ENCODE measurements at places on chromosomes 13 and 19.

GRCh38 chr13:39371706-39372105, 231.3 kb downstream of the LHFPL6 start:
- no peak for DNase-seq

DNA sequence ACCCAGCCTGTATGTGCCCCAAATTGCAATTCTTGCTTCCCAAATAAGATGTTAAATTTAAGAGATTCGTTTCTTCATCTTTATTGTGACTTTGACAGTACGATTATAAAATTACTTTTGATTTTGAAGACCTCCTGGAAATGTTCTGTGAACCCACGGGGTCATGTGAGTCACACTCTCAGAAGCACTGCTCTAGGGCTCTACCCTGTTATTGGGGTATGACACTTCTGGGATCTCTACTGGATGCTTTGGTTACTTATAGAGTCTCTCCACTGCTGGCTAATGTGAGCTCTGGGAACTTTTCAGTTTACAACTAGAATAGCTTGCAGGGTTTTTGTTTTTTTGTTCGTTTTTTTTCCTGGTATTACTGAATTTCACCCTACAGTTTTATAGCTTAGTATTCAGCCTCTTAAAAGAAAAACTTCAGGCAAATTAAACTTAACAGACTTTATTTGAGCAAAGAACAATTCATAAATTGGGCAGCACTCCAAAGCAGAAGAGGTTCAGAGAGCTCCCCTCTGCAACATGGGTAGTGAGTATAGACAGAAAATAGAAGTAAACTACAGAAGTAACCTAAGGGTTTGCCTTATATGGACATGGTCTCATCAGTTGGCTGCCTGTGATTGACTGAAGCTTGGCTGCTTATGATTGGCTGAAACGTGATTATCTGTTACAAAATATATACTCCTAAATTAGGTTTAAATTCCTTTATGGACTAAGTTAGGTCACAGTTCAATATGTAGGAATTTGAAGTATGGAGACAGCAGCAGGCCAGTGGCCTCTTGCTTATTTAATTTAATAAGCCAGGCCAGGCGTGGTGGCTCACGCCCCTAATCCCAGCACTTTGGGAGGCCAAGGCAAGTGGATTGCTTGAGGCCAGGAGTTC, 28.5 kb upstream of the PSPC1 start:
- DNase-seq = no peak

DNA sequence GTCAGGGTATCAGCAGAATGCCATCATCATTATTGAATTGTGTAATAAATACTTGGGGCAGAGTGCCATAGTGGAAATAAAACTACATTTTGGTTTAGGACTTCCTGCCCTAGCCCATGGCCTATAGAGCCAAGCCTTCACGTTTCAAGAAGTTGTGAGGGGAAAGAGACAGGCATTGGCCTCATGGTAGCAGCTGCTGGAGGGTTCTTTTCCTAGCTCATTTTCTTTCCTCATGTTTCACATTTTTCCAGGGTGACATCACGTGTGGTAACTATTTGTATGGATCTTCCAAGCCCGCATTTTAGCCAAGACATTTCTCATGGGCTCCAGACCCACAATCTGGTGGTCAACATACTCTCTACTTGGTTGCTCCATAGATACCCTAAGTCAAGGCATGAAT, 80.4 kb downstream of the LRCH1 start:
- DNase-seq = no peak

- DNase-seq = no peak
Measured at GRCh38 chr19:821825-822503, at the start of gene PLPPR3. Gene PLPPR3, minus strand, starts transcription at chr19:821955. Its CDS starts 396 bp downstream, at chr19:821559.

DNA sequence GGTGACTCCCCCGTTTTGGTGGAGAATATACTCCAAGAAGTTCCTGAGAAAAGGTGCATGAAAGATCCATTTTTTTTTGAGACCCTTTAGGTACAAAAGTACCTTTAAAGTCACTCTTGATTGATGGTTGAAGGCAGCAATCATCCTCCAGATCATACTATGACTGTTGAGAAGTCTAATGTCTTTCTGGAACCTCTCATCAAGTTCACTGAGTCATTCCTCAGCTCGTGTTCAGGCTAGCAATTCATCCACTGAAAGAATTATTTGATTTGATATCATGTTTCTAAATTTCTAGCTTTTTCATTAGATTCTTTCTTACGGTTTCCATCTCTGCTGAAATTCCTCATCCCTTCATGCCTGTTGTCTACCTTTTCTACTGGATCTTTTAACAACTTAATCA, 65.1 kb upstream of the GJB6 start:
- DNase-seq = no peak

DNA sequence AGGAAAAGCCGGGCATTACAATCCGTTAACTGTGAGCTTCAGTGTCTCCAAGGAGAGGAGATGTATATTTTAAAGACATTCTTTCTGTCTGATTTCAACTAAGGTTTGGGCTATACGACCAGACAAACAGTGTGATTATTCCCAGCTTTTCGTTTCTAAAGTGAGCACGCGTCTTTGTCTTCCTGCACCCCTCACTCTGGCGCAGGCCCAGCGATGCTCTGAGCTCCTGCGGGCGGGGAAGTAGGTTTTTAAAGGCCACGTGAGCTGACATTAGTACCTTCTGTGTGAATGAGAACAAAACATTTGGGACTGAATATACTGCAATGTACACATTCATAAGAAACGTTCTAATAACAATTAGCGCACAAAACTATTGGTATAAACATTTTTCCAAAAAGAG, 15.3 kb upstream of the RANBP3 start:
- DNase-seq = no peak

DNA sequence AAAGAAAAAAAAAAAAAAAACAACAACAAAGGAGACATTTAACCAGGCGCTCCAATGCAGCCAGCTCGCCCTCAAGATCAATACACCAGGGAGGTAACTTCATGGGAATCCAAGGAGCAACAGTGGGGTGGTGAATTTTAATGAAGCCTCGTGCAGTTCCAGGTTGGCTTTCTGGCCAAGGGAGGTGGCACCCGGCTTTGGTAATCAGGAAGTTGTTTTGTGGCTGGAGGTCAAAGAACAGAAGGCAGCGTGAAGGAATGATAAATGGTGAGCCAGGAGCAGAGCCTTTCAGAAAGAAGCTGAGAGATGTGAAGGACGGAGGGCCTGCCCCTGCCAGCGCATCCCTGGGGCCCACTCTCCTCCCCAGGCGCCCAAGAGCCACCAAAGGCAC, 188.2 kb upstream of the TSC22D1 start:
- DNase-seq = no peak

DNA sequence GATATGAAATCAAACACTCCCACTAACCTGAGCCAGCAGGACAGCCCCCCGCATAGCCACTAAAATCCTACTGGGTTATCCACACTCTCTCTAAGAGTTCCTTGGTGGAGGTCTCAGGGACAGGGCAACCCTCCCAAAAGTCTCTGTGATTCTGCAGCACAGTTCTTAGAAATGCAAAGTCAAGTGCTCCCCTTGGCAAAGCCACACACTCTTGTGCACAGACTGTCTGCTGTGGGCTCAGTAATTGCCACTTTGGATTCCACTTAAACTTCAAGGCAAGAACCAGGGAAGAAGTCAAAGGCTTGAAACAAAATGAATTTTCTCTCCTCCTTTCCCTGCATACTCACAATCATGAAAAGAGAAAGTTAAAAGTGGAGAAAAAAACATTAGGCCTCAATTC, 61.5 kb downstream of the DOCK9 start:
- no peak for DNase-seq

GRCh38 chr13:43260999-43261398, 237.6 kb downstream of the DNAJC15 start:
- no peak for DNase-seq

- DNase-seq = peak; percentile 65
Measured at GRCh38 chr13:91946498-91947070, 548.2 kb downstream of the GPC5 start.
